ENCODE measurements at places on chromosomes 4 and X. TPM values are rescaled to one million over a fixed set of nuclear protein-coding genes. Genes with fewer than 3 reads are reported as not detected.

Gene TACR3
- total RNA-seq = not detected

DNA sequence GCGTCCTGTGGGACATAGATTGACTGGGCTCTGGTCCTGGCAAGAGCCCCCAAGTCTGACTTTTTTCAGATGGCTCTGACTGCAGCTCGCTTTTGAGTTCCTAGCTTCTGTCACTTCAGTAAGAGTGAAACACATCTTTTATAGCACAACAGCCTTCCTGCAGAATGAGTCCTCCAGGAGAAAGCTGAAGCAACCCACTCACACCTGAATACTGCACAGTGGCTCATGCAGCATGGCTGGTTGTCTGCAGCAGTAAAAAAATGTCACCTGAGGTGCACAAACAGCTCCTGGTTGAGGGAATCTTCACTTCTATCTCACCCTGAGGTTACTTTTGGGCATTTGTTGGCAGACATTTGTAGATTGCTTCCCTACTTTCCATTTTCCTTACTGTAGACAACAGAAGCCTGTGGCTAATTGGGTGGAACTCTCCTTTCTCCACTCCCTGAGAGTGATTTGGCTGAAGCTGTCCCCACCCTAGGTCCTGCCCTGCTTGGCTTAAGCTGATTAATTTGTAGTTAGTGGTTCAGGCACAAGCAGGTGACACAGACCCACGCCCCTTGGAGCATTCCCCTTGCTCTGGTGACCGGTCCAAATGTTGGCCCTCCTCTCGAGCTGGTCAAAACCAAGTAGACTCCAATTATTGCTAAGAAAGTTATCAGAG, 99.7 kb downstream of the NPNT start:
- H3K36me3 ChIP-seq = no peaks in the 10 kb centered on the region
- no peak for DNase-seq
- no peak overlapping the region for H3K4me3 ChIP-seq
- no peak overlapping the region for H3K27ac ChIP-seq

GRCh38 chrX:112235547-112235946, 153.0 kb upstream of the TRPC5 start:
- no peaks in the 10 kb centered on the region for H3K27me3 ChIP-seq
- H3K4me1 ChIP-seq = no peaks in the 10 kb centered on the region
- DNase-seq = no peak

Gene ART3
- 0.61 TPM for total RNA-seq

DNA sequence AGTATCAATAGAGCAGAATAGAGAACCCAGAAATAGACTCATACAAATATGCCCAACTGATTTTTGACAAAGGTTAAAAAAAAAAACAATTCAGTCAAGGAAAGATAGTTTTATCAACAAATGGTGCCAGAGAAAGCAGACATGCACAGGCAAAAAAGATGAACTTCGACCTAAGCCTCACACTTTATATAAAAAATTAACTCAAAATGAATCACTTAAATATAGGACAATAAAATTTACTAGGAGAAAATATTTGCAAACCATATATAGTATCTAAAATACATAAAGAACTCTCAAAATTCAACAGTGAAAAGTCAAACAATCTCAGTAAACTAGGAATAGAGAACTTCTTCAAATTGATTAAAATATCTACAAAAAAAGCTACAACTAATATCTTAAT, 29.7 kb downstream of the HUWE1 start:
- no peaks in the 10 kb centered on the region for H3K27me3 ChIP-seq
- no peaks in the 10 kb centered on the region for H3K4me1 ChIP-seq
- DNase-seq = no peak
- H3K4me3 ChIP-seq = no peak overlapping the region
- peaks cover 12% of the 10 kb centered on the region for H3K36me3 ChIP-seq
- no peak overlapping the region for H3K27ac ChIP-seq

GRCh38 chrX:118523920-118524319, 28.3 kb downstream of the DOCK11 start:
- no peaks in the 10 kb centered on the region for H3K36me3 ChIP-seq
- H3K27ac ChIP-seq = no peak overlapping the region
- no peak for DNase-seq
- no peak overlapping the region for H3K4me3 ChIP-seq

Gene HEPH
- total RNA-seq = 2.4 TPM

Gene FUNDC2
- 122 TPM for total RNA-seq

DNA sequence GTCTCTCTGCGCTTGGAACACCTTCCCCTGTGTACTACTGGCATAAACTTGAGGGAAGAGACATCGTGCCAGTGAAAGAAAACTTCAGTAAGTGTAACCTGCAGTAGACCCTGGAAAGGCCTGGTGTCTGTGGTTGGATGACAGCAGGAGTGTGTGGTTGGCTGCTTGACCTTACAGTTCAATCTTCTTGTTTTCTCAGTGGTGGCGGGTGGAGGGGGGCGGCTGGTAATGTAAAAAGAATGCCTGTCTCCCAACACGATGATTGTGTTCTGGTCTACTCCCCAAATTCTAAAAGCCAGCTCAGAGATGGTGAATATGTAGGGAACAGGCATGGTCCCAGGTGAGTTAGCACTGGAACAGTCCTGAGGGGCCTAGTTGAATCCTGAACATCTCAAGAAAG, 18.6 kb downstream of the PSMD10 start:
- no peaks in the 10 kb centered on the region for H3K4me1 ChIP-seq
- DNase-seq = no peak
- no peak overlapping the region for H3K27ac ChIP-seq

Gene SATL1
- total RNA-seq = 0.09 TPM

DNA sequence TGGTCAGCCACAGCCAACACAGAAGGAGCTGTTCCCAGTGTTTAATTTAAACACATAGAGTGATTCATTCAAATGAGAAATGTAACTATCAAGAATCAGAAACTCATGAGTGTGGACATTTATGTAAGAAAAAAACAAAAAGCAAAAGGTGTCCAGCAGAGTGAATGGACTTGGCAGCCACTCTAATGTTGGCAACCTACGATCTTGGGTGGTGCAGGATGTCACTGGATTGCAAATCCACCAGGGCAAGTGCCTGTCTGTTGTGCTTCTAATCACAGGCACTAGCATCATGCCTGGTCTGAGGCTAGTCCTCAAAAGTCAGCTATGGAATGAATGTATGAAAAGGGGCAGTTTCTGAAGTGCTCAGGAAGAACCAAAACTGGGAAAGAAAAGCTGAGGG, 277.7 kb upstream of the CLNK start:
- peaks cover 25% of the 10 kb centered on the region for H3K4me1 ChIP-seq
- H3K27ac ChIP-seq = no peak overlapping the region
- DNase-seq = no peak
- no peaks in the 10 kb centered on the region for H3K36me3 ChIP-seq

Gene STS
- 5.8 TPM for total RNA-seq

DNA sequence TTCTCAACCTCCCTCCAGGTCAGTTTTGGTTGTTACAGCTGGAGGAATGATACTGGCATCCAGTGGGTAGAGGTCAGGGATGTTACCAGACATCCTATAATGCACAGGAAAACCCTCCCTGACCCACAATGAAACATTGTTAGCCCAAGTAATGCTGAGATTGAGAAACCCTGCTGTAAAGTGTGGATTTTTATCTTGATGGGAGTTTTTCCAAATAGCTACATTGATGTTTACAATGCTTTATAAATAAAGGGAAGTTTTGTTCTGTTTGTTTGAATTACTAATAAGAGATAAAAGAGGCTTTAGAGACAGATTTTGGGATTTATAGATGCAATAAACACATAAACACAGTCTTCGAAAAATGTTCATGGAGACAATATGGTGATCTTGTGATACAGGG, 194.0 kb upstream of the NUDT6 start:
- no peaks in the 10 kb centered on the region for H3K27me3 ChIP-seq
- H3K4me3 ChIP-seq = no peak overlapping the region
- H3K36me3 ChIP-seq = no peaks in the 10 kb centered on the region
- DNase-seq = no peak

Data from thymus (tissue), 14 donors.